NAMALWA (cell line): ENCODE measurements at places on chromosomes 5 and 9.

- DNase-seq, result peak; percentile 90
These were observed 44.8 kb downstream of the PARP8 start for GRCh38 chr5:50711280-50711679.

DNA sequence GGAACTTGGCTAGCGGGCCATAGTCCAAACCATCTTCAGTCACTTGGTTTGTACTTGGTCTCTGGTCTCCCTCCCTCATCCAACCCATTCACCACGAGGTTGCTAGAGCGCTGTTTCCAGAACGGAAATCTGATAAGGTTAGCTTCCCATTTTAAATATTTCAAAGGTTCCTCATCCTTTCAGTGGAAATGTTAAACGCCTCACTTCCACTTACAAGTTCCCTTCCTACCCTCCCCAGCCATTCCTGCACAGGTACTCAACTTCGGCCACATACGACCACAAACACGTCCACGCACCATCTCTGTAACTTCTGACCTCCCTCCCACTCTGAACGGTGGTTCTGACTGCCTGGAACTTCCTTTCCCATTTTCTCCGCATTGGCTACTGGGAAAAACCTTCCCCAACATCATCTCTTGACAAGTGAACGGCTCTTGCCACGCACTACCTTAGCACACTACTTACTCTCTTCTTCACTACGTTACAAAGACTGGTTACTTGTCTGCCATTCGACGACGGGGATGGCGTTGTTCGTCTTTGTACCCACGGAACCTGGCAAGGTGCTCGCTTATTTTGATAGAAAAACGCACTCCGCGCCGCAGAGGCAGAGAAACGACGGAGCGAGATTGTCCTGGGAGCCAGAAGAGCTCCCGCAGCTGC lies 629 bp downstream of the CCNH start:
- peak; percentile 58 for DNase-seq

DNA sequence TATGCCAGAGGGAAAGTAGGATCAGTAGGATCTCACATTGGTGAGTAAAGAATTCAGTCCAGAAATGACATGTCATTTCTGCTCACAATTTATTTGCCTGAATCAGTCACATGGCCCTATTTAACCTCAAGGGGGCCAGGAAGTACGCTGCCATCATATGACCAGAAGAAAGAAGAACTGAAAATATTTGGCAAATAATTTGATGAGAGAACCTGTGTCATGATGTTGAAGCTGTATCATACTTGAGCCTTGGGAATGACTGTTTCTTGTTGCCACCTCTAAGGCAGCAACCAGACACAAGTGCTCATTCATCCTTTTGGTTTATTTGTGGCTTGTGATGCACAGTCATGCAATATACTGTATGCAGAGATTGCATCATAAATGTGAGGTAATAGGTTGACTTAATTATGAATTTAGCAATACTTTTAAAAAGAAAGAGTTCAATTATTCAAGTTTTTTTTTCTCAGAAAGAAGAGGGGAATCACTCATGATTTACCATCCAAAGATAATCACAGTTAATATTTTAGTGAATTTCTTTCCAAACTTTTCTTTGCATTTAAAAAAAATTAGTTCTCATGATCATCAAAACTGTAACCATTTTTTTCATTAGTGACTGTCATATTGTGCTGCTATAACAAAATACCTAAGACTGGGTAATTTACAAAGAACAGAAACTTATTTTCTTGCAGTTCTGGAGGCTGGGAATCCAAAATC lies 8.2 kb upstream of the ZFYVE16 start:
- peak; percentile 89 for DNase-seq

GRCh38 chr9:85640425-85640824 lies 101.3 kb downstream of the AGTPBP1 start:
- no peak for DNase-seq

GRCh38 chr9:28270156-28270555 lies 696.9 kb upstream of the C9orf72 start:
- no peak for DNase-seq

GRCh38 chr5:170497311-170498038 lies 6.3 kb upstream of the KCNIP1 start:
- DNase-seq, result no peak

GRCh38 chr5:180860273-180860886 lies 696 bp downstream of the ZFP62 start:
- DNase-seq, result peak; percentile 86

DNA sequence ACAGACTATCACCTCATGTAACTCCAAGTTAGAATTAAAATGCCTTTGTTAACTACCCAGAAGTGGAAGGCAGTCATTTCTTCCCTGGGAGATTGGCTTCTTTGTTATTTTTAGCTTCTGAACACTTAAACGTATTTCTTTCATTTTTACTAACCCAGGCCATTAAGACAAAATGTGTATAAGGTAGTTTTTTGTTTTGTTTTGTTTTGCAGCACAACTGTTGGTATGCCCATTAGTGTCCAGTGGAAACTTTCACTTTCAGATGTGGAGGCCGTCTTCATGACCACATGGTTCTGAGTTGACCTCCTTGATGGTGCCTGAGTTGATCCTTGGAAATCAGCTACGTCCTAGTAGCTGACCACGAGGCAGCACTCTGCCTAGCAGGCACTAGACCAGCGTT lies 264.6 kb upstream of the ZNF608 start:
- no peak for DNase-seq

DNA sequence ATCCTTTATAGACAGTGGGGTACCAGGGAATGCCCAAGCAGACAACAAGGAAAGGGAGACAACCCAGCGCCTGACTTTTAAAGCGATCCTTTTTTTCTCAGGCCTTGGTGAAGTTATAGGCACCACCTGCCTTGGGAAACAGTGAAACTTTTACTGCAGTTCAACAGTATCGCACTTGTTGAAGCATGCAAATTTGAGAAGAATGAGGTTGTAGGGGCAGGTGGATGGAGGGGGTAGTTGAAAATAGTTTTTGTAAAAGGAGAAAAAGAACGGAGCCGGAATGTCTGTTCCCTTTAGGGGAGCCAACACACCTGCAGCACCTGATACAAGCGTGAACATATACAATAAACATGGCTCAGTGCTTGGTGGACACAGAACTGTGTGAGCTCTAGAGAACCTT lies 190.2 kb upstream of the NR3C1 start:
- DNase-seq, result peak; percentile 52

DNA sequence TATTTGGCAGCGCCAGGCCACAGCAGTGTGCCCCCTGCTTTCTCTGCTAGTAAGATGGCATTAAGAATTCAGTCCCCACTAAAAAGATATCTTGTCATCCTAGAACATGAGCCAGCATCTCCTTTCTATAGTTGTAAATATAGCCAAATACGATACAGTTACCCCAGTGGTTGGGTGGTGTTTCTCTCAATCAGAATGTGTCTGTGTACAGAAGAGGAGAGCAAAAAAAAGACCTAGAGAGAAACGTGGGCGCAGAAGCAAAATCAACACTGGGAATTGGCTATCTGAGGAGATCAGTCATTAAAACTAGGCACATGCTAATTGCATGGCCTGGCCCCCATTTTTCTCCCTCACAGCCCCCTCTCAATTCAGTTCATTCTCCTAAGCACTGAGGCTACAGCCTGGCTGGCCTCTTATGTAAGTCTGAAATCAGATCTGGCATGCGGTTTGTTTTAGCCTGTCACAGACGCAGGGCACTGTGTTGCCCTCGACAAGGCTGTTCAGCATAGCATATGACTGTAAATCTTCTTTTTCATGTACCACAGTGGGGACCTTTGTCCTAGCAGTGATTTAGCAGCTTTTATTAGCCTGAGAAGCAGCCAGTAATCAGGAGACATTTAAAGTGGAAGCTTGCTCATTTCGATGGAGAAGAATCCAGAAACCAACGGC lies 57.8 kb downstream of the RORB start:
- no peak for DNase-seq

DNA sequence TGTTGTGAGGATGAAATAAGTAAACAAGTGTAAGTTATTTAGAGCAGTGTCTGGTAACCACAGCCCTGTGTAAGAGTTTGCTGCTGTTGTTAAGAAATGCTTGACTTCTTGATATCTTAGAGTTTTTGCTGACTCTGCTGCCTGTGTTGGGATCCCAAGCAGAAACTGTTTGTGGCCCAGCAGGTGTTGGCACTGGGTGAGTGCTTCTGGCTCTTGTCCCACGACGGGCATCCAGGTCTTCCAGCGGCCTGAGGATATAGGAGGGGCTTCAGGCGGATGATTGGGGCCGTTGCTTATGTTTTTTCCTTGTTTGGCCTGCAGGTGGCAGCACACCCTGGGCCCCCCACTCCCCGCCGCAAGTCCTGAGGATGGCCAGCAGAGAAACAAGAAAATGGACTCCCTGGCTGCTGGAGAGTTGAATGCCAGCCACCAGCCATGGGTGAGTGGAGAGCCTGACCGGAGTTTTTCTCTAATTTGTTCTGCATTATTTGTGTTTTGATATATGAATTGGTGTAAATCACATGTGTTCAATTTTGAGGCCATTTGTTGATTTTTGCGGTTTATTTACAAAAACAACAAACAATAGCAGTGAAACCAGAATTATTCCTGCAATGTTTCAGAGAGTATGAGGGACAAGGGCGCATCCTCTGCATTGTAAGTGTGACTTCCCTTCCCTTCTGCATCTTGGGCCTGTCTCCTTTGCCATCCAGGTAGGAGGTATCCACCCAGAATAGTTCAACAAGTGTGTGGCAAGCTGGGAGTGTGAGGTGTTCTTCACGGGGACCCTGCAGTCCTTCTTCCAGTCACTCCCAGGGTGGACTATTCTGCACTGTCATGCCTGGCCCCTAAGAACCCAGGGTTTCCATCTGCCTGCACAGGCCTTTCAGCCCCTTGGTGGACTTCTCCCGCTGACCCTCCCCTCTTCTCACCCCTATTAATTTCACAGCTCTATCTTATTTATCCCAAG lies 50.3 kb downstream of the SLC22A5 start:
- peak; percentile 84 for DNase-seq

DNA sequence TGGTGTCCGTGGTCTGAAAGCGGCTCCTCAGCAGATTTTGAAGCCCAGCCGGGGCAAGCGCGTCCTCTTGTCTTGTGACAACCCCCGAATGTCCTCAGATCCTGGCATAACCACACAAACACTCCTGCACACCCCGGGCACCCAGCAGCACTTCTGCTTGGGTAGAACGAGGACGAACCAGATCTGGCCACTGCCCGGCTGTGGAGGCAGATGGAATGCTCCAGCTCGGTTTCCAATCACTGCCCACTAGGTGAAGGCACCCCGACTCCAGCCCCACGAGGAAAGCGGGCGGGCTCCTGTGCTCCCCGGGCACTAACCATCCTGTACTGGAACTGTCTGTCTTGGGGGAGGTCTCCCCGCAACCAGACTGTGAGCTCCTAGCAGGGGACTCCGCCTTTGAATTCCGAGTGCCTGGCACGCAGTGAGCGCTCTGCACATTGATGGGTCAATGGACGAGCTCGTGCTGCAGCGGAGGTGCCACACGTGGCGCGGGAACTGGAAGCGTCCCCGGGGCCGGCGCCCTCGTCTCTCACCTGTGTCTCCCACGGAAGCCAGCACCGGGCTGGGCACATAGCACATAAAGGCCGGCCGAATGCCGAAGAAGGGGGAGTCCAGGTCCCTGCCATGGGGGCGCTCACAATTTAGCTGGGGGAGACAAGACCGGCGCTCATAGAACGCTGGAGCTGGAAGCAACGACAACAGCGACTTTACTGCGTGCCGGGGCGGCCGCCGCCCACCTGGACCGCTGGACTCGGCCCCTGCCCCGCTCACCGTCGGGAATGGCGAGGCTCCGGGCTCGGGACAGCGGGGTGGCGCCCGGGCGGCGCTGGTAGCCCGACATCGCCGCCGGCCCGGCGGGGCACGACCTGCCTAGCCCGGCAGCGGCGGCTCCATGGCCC lies 608 bp downstream of the ENTR1 start:
- DNase-seq, result peak; percentile 67

GRCh38 chr9:92563116-92564100 lies 27.6 kb upstream of the ECM2 start:
- DNase-seq, result no peak

- DNase-seq, result peak; percentile 36
These were observed 598 bp upstream of the KIAA1191 start for GRCh38 chr5:176362233-176362490.

GRCh38 chr5:5295351-5295750 lies 127.1 kb upstream of the ICE1 start:
- no peak for DNase-seq

DNA sequence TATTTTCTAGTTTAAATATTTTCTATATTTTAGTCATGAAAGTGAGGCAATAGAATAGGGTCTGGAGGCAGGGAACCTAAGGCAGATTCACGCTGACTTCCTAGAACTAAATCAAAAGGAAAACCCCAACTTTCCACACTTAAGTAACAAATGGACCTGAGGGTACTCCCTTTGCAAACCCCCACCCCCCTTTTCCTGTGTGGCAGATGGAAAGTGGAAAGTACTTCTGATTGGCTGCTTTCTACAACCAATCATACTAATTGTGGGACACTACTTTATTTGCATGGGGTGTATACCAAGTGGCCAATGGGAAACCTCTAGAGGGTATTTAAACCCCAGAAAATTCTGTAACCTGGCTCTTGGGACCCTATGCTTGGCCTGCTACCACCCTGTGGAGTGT lies 4.8 kb upstream of the CENPH start:
- no peak for DNase-seq

GRCh38 chr9:77017505-77017894 lies 2.0 kb upstream of the FOXB2 start:
- DNase-seq, result no peak

DNA sequence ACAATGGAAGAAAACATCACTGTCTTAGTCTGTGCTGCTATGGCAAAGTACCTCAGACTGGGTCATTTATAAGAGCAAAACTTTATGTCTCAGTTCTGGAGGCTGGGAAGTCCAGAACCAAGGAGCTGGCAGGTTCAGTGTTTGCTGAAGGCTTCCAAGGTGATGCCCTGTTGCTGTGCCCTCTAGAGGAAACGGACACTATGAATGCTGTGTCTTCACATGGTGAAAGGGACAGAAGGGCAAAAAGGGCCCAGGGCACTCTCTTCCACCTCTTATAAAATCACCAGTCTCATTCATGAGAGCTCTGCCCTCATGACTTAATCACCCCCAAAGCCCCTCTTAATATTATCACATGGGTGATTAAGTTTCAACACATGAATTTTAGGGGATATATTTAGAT lies 143.5 kb downstream of the FANCC start:
- DNase-seq, result no peak

DNA sequence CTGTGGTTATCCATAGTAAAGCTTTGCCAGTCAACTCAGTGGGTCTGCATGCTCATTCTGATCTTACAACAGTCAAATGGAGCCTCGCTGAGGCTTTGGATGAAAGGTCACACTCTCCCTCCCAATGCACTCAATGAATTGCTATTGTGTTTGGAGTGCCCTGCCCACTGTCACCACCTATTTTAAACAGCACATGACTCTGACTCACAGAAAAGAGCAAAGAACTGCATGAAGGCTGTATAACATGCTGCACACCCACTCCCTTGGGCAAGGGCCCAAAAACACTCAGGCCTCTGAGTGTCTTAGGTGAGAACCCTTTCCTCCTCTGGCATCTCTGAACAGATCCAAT lies 118.7 kb upstream of the CCDC112 start:
- DNase-seq, result no peak

- DNase-seq, result no peak
These were observed 45.6 kb upstream of the SPTLC1 start for GRCh38 chr9:92160786-92161185.

GRCh38 chr9:7973123-7973522 lies 173.5 kb upstream of the DMAC1 start:
- DNase-seq, result no peak

GRCh38 chr5:41223962-41224361 lies 10.6 kb upstream of the C6 start:
- no peak for DNase-seq
